Stimulated activated CD8-positive, alpha-beta memory T cell treated with anti-CD3 and anti-CD28 coated beads, Interleukin-4, amount 100 ng/mL, for 4 hours (primary cell): ENCODE measurements at places on chromosomes 1 and 21.

GRCh38 chr1:67148516-67149178 lies 13.9 kb upstream of the C1orf141 start:
- DNase-seq: no peak

DNA sequence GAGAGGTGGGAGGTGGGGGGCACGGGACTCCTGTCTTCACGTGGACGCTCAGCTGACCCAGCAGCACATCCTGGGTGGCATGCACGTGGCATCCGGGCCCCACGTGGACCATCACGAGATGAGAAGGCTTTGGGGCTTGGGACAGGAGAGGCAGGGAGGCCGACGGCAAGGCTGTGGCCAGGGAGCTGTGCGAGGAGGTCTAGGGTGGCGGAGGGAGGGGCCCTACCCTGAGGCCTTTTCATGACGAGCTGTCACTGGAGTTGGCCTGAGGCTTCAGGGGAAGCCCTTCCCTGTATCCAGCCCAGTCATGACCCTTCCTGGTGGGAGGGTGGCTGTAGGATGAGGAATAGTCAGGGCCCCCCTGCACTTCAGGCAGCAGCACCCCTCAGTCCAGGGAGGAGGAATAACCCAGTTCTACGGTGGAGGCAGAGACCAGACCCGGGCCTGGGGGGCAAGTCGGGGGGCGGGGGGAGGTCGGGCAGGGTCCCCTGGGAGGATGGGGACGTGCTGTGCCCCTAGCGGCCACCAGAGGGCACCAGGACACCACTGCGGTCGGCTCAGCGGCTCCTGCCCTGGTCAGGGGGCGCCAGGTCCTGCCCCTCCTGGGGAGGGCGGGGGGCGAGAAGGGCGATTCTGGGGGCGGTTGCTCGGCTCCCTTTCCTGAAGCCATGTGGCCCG lies 2.0 kb upstream of the PERM1 start:
- no peak for DNase-seq

GRCh38 chr1:5067246-5067645 lies 412.8 kb downstream of the AJAP1 start:
- no peak for DNase-seq

DNA sequence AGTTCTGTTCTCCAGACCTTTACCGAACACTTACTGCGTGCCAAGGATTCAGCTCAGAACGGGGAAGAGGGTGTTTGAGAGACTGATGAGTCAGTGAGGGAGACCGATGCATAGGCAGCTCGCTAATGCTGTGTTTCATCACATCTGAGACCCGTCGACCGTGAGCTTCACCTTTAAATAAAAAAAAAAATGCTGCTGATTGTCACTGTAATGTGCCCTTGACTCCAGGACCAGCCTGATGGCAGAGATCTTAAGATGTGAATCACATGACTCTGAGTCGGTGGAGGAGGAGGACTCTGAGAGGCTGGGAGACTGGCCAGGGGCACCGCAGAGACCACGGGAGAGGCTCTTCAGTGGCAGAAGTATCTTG lies 28.8 kb downstream of the SPSB1 start:
- no peak for DNase-seq

DNA sequence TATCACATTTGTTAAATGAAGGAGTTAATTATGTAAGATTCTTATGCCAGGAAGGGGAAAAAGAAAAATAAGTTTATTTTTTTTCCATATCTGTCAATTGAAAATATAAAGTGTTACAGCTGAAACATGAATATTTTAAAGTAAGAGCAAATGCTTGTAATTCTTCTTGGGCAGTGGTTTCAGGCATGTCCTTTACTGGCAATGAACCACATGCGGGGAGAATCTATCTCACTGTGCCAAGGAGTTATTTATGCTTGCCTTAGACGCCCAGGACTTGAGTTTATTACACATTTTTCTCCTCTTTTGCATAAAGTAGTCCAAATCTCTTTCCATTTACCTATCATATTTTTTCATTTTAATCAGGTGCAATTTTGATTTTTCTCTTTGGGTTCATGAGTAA lies 207.8 kb upstream of the NRIP1 start:
- DNase-seq: no peak
